Sigmoid colon (tissue), 7 donors: ENCODE measurements at places on chromosomes 6 and 20.

DNA sequence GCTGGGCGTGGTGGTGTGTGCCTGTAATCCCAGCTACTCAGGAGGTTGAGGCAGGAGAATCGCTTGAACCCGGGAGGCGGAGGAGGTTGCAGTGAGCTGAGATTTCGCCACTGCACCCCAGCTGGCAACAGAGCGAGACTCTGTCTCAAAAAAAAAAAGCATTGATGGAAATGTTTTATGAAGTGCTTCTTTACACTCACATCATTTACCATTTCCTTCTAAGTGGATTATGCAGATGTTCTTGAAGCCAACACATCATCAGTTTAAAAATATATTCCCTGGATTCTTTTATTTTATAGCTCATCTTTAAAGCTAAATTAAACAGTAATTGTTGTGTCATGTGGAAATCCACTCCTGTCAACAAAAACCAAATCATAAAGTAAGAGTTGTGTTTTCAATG is 35.9 kb upstream of the HDDC2 start:
- no peak for DNase-seq

DNA sequence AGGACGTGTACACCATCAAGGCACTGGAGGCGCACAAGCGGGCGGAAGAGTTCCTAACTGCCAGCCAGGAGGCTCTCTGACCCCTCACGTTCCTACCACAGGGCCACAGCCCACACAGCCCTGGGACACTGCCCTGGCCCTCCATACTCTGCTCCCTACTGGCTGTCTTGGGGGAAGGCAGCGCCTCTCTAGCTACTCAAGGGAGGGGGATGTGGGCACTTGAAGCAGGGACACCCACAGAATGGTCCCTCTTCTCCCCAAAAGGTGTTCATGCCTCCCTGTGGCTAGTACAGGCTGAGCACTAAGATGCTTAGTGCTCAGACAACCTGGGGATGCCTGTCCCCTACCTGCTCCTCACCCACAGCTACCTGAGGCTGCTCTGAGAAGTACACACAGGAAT is 2.5 kb downstream of the MEA1 start:
- no peak for DNase-seq

- DNase-seq: no peak
Measured at GRCh38 chr6:12277386-12277785, 12.8 kb upstream of the EDN1 start.

DNA sequence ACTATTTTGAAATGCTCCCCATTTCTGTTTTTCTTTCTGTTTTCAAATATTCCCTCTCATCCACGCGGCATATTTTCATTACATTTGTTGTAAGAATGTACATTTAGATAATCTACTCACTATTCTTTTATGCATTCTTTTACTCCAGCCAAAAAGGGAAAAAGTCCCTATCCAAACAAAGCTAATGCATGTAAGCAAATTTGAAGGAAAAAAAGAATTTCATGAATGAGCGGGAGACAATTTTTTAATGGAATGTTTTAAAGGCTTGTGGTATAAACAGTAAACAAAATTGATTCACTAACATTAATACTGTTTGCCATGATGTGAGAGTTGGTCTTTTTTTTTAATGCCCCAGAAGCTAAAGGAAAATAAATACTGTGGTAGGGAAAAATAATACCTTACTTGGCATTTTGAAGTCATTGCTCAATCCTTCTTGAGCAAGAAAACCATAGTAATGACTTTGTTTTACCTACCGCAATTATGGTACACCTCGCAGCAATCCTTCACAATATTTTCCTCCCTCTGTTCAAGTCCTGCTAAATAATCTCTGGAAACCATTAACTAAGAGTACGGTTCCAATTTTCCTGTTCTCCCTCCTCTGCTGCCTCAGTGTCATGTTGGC is 79.0 kb downstream of the BACH2 start:
- DNase-seq: no peak

GRCh38 chr6:62286470-62286843 is 432 bp upstream of the KHDRBS2 start:
- DNase-seq: no peak

DNA sequence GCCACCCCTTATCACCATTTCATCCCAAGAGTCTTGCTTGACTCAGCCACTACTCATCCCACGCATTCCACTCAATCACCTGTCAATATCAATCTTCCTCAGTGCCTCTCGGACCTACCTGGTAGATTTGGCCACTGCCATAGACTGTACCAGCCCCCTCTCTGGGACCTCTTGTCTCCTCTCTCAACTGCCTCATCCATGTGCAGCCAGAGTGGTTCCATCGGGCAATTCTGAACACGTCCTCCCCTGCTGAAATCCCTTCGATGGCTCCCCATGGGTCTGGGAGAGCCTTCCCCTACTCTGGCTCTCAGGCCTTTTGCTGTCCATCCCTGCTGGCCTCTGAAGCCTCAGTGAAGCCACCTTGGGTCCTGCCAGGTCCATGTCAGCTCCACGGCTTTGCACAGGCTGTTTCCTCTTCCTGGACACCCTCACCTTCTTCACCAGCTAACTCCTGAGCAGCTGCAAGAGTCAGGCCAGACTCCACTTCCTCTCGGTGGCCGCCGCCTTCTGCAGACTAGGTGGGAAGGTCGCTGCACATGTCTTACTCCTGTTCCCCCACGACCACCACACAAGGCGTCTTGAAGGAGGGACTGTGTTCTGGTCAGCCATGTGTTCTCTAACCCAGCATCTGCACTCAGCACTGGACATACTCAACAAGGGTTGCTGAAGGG is 120.4 kb downstream of the TOX2 start:
- peak; percentile 46 for DNase-seq

DNA sequence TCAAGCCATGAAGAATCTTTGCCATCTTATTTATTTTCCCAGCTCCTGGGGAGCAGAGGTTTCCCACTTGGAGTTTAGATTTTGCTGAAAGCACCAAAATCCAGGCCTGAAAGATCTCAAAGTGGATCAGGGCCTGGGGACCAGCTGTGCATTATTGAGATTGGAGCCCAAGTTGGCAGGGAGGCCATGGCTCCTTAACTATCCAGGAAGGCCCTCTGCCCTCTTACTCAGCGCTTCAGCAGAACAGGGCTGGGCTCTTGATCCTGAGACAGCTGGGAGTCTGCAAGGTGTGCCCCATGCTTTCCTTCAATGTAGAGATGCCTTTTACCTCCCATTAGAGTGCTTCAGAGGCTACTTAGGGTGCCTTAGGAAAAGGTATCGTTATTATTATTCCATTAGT is 24.6 kb downstream of the FOXO3 start:
- no peak for DNase-seq

- no peak for DNase-seq
Measured at GRCh38 chr6:164273491-164273890, 859.0 kb downstream of the QKI start.

- no peak for DNase-seq
Measured at GRCh38 chr6:22126910-22127309, 169.9 kb downstream of the PRL start.

DNA sequence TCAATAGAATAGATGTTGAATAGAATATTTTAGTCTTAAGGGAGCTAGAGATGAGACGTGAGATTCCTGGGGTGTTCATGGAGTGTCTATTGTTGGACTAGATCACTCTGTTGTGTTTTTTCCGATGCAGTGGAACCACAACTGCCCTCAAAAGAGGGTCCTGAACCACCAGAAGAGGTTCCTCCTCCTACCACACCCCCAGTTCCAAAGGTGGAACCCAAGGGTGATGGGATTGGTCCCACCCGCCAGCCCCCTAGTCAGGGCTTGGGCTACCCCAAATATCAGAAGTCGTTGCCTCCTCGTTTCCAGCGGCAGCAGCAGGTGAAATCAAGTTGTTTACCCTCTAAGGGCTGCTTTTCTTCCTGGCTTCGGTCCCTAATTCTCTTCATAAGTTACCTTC is 8.5 kb downstream of the PRRC2A start:
- no peak for DNase-seq

- no peak for DNase-seq
Measured at GRCh38 chr20:16167423-16168130, 405.7 kb downstream of the KIF16B start.

DNA sequence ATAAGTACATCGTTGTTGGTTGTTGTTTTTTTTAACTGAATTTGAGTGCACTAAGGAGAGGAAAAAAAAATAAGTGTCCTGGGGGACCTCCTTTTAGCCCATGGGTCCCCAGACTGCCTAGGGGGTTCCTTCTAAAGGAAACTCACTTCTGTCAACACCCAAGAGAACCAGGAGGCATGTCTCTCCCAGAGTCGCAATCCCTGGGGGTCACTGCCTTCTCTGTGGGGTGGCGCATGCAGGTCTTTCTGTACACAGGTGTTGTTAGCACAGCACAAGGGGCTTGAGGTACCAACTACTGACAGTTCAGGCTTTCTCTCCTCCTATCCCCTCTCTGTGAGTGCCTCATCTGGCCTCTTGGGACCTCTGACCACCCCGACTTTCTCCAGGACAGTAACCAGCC is 7.3 kb upstream of the ARMC2 start:
- DNase-seq: no peak

- DNase-seq: peak; percentile 94
Measured at GRCh38 chr6:169452117-169452868, 198.6 kb upstream of the THBS2 start.

DNA sequence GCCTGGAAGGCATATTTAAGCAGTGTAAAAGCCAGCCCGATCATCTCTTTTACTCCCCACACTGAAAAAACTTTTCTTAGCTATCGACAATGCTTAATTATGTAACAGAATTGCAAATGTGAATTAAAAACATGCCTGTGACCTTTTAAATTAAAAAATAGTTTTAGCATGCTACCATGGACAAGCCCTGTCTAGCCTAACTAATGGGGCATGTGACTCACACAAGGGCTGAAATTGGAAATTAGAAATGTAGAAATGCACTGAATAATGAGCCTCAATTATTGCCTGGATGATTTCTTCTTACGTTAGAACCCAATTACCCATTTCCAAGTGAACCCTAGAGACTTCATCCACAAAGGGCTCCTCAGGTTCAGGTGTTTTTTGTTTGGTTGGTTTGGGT is 82.7 kb downstream of the SIM1 start:
- no peak for DNase-seq

DNA sequence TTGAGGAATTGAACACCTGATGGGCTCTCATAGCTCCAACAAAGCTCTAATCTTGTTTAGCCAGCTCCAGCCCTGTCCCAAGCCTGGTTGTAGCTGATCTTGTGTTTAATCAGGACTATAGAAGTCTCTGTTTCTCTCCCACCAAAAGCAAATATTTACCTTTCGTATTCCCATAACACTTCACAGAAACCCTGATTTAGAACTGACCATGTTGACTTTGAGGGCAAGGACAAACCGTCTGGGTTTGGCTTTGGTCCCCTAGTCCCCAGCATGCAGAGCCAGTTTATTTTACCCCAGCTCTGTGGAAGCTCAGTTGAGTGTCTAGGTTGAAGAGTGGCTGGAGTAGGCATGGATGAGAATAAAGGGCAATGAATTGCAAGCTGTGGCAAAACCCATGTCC is 18.0 kb upstream of the SIM1 start:
- no peak for DNase-seq

GRCh38 chr20:47191956-47192355 is 164.5 kb downstream of the ZMYND8 start:
- no peak for DNase-seq

- DNase-seq: peak; percentile 70
Measured at GRCh38 chr6:15299430-15300131, 53.7 kb downstream of the JARID2 start.

DNA sequence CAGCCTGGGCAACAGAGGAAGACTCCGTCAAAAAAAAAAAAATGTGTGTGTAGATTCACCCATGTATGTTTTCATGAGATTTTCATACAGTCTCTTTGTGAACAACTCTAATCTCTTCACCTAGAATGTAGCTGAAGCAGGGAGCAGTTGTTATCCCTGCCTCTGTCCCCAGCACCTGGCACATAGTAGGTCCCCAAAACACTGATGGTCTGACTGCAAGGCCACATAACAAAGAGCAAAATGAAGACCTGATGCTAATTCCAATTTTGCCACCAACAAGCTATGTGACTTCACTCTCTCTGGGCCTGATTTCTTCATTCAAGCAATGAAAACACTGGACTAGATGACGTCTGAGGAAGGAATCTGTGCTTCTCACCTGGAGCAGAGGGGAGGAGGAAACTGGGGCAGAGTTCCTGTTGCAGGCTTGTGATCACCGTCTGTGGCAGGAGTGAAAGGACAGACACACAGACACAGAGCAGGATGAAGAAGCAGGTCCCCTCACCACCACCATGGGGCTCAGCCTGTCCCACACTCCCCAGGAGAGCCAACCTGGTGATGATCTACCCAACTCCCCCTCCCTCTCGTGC is 4.6 kb downstream of the SLC44A4 start:
- no peak for DNase-seq

- DNase-seq: no peak
Measured at GRCh38 chr6:156980515-156980914, 203.3 kb downstream of the ARID1B start.

GRCh38 chr6:56986611-56987010 is 31.7 kb downstream of the BEND6 start:
- DNase-seq: no peak
